ENCODE measurements at places on chromosomes 4 and X.

DNA sequence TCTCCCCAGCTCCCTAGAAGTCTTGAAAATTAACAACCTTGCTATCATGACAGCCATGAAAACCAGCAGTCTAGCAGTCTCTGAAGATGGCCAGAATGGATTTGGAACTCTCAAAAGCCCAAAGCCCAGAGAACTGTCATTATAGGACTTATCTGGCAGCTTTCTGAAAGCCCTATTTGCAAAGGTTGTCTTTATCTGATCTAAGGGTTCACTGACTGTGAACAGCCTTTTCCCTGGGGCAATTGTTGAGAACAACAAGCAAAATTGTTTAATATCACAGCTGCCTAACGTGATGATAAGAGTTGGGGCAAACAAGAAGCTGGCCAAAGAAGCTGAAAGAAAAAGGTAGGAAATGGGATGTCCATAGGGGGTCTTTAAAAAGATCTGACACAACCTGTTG lies 20.9 kb upstream of the KLHL8 start:
- DNase-seq: no peak

- DNase-seq: no peak
These were observed 23.2 kb upstream of the PIGA start for GRCh38 chrX:15358533-15358932.

- no peak for DNase-seq
These were observed 239.1 kb downstream of the EVC2 start for GRCh38 chr4:5469151-5469775.

DNA sequence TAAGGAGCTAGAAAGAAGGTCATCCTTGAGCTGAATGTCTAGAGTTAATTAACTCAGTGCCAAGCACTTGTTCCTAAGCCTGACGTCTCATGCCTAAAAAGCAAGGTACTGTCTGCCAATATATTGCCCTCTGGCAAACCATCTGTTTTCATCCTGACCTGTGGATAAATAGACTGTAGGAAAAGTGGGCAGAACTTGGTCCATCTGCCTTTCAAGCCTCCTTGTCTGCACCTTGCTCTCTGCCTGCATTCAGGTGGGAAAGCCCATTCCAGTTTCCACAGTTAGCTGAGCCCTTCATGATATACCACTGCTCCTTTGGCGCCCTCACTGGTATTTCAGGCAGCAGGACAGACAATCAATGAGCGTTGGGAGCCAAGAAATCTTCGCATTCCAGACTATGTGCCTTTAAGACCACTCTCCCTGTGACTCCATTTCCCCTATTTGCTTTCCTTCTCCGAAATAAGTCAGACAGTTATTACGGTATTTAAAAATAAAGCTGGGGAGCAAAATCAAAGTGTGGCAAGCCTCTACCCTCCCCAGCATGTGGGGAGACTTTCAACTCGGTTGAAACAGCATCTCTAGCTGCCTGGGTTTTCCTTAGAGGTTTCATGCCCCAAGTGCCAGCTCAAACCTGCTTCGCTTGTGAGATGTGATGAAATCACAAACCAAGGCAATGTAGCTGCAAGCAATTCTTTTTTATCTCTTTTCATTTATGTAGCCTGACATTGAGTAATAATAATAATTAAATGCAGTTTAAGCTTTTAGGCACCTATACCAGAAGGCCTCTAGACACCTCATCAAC lies 2.5 kb upstream of the CCDC149 start:
- no peak for DNase-seq

GRCh38 chrX:112672788-112673560 lies 6.8 kb downstream of the LHFPL1 start:
- DNase-seq: no peak
